ENCODE measurements at places on chromosomes 1 and 21.

DNA sequence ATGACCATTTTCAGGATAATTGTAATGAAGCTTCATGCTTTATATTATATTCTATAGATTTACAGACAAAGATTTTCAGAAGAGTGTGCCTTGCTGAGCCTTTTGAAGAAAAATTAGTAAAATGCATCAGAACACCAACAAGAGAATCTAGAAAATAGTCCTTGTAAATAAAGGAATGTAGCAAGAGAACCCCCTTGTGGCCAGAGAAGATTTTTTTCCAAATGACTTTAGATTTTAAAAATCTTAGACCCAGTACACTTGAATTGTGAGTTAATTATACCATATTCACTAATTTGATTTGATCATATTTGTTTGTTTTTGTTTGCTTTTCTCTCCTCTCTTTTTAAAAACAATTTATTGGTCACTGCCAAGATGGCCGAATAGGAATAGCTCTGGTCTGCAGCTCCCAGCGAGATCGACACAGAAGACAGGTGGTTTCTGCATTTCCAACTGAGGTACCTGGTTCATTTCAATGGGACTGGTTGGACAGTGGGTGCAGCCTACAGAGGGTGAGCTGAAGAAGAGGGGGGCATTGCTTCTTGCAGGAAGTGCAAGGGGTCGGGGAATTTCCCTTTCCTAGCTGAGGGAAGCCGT lies 12.8 kb upstream of the IFI44L start:
- DNase-seq, result peak; percentile 33

DNA sequence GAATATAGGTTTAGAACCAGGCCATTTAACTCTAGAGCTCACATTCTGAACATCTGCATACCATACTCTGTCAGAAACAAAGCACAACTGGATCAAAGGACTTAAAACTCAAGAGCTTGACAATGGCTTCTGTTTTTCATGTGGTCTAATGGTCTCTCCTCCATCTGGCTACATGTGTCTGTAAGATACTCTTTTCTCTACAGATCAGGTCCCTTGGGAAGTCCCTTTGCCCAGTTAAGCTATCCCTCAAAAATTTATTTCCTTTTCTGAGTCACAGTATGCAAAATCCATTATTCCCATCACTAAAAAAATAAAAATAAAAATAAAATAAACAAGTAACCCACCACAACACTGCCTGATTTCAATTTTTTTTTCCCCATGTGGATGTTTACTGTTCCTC lies 357.0 kb upstream of the PRMT6 start:
- no peak for DNase-seq

- no peak for DNase-seq
Observed at GRCh38 chr1:200668514-200669313, 993 bp downstream of the DDX59 start.

DNA sequence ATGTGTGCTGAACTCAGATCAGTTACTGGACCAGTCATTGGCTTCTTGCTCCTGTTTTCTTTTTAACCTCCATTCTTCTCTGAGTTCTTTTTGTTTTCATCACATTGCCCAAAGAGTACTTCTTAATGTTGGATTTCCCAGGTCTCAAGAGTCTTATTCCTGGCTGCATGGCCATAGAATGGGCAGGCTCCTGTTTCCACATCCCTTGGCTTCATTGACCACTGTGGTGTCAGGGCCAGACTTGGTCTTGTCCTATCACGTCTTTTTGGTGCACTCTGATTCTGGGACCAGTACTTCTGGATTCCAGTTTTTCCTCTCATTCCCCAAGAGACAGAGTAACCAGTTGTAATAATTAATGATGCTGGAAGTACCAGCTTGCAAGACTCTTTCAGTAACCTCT lies 41.8 kb downstream of the MRPS6 start:
- DNase-seq, result no peak

DNA sequence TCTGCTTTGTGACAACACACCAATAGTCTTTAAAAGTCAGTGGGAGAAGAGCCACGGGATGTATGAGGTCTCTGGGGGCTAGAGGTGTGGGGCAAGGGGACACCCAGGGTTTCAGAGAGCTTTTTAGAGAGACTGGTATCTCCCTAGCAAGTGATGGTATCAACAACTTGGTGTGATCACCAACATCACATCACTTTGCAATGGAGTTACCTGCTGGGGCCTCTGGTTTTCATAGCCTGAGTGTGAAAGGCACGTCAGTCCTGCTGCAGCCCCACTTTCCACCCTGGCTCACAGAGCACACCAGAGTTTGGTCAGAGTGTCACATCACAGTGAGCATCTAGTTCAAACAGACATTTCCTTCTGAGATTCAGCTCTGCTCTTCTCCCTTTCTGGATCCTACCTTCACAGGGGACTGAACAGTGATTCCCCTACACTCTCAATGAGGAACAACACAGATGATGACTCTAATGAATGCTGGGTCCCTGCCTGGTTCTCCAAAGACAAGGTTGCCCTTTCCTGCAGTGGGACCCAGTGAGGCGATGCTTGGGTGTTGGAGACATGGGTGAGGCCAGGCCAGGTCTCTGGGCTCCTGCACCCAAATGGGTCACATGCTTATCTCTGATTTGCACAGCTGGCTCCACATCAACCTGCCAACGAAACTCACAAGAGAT lies 2.0 kb upstream of the MAN1C1 start:
- DNase-seq, result no peak

DNA sequence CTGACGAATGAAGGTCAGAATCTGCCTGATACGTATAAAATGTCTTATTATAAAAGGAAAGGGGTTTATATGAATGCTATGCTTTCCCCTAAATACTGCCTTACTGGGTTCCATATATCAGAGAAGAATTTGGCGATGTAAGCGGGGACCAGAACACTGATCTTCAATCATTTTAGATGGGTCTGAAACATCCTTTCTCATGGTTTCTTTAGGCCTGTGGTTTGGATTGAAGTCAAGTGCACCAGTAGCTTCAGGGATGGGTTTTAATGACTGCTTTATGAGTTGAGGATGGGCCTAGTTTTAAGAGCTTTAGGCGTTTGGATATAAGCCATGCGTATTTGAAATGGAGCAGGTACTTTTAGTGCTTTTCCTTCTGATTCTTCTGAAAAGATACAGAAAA lies 6.9 kb downstream of the FMN2 start:
- DNase-seq, result no peak
